Skin of body (tissue), 3 donors: ENCODE measurements at places on chromosomes 5 and 9. TPM values are rescaled to one million over a fixed set of nuclear protein-coding genes. Genes with fewer than 3 reads are reported as not detected.

The KLHL3 gene
- total RNA-seq = 6.2 TPM

The ZNF366 gene
- total RNA-seq = 1.1 TPM

The PLPP7 gene
- total RNA-seq = 4.6 TPM

The FCHO2 gene
- total RNA-seq = 32.4 TPM

The FXN gene
- total RNA-seq = 2.4 TPM

The PCDHGA10 gene
- total RNA-seq = 4.9 TPM

The GPR150 gene
- total RNA-seq = not detected

The CCIN gene
- 0.89 TPM for total RNA-seq

GRCh38 chr5:164324239-164324638, 818.8 kb downstream of the MAT2B start:
- DNase-seq = no peak

DNA sequence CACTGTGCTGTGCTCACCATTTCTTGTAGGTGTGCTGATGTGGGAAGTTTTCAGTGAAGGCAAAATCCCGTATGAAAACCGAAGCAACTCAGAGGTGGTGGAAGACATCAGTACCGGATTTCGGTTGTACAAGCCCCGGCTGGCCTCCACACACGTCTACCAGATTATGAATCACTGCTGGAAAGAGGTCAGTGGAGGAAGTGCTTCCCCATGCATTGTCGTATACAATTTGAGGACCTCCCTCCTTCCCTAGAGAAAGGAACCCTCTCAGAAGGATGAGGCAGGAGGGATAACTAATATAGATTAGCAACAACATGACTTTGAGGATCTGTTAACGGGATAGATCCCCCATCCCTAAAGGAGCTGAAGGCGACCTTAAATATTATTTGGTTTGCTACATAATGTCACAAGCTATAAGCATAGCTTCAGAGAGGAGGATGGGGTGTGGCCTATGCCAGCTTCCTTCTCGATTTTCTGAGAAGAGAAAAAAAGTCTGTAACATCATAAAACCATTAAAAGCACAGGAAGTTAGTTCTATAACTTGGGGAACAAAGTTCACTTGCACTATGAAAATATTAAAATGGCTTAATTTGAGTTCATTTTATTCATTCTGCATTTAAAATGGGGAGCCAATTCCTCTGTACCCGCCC, 17.0 kb upstream of the CYFIP2 start:
- DNase-seq = no peak

DNA sequence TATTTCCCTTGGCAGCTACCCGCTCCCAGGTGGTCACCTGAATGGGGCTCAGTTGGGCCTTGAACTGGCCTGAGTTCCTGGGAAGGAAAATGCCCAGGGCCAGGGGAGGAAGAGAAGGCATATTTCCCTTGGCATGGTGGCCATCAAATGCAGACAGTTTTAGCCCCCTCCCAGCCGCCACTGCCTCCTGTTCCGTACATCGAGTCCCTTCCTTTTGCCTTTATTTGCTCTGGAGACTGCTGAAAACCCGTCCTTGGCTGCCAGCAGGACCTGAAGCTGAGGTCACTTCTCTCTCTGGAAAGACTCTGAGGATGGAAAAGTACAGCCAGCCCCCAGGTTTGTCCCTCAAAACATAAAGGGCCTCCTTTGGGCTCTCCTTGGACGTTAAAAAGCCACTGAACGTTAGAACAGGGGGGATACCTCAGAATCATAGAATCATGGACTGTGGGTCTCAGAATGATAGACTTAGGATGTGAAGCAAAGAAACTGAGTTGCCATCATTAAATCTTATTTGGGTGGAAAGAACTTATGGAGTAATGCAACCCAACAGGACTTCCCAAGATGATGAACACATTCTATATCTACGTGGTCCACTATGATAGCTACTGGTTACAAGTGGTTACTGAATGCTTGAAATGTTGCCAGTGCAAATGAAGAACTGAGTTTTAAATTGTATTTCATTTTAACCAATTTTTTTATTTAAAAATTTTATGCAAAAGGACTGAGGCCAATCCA, 7.1 kb downstream of the SPARC start:
- DNase-seq = no peak

GRCh38 chr9:87236546-87236945, 261.1 kb upstream of the DAPK1 start:
- DNase-seq = no peak

DNA sequence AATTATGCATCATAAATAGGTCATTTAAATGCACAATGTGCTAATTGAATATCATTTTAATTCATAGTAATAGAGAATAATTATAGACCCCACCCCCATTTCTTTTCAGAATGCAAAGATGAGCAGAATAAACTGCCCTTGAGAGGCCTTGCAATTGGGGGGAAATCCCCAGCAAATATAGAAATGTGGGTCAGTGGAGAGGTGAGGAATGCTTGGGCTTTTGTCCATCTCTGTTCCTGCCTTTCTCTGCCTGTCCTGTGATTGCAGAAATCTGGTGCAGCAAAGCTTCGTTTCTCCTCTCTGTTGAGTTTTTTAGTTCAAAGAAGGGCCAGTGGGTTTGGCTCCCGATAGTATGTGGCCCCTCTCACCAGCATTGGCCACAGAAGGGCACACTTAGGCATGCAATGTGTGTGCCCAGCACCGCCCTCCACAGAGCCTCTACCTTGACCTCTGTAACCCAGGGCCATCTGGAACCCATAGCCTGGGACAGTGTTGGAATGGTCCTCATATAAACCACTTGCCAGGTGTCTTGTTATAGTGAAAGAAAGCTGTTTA, 164.2 kb downstream of the SEMA6A start:
- no peak for DNase-seq

DNA sequence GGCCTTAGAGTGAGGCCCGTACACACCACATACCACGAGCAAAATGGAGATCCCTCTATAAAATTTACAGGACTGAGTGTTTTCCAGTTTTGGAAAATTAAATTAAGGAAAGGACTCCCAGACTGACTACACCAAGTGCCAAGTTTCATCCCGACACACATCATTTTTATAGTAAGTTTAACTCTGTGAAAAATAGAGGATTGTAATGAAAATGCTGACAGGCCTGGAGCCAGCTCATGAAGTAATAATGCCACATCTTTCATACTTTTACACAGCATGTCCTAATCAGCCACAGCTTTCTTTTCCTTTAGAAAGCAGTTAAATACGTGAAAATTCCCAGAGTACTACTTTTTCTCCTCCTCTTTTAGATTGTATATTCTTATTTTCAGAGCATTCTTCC, 169.2 kb downstream of the SAXO1 start:
- DNase-seq = peak; percentile 76

GRCh38 chr5:136058039-136058971, 29.5 kb downstream of the TGFBI start:
- peak; percentile 96 for DNase-seq

- DNase-seq = no peak
Measured at GRCh38 chr9:122835313-122835731, 6.9 kb upstream of the PDCL start.

GRCh38 chr9:72557549-72557948, 36.1 kb downstream of the TMC1 start:
- DNase-seq = no peak

DNA sequence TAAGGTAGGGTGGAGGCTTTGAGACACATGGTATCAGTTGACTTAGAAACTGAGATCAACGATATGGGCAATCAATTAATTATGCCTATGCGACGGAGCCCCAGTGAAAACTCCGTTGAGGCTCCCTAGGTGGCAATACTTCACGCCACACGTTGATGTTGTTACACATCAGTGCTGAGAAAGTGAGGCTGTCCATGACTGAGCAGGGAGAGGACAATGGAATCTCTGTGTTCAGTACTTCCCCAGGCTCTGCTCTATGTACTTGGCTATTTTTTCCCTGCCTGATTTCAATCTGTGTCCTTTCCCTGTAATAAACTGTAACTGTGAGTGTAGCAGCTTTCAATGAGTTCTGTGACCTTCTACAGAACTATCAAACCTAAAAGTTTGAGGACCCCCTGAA, 211.7 kb downstream of the SNCAIP start:
- no peak for DNase-seq

GRCh38 chr5:175168882-175169507, 275.0 kb downstream of the DRD1 start:
- DNase-seq = no peak

DNA sequence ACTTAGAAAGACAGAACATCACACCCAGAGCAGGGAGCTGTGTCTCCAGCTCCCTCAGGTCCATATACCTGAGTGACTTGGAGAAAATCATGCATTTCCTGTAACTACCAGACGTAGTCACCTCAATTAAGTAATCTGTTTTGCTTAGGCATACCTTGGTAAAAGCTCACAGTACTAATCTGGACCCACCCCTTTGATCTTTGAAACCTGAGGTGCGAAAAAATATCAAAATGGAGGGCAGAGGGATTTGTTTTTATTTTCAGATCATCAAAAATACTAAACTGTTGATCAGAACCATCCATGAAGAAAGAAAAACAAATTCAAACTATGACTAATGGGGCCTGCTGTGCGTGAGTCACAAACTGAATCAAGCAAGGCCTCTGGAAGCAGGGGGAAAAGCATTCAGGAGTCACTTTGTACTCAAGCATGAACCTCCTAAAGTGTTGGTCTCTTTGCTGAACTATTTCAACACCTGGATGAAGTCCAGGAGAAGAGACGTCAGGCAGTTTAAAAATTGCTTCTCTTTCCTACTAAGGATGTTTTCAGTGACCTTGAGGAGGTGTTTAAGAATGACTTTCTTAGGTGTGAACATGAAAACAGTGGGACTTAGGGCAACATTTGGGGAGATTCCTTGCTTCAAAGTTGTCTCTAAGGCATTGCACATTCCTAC, 76.3 kb downstream of the MUSK start:
- DNase-seq = peak; percentile 41

GRCh38 chr5:64949331-64949730, 180.6 kb downstream of the CWC27 start:
- DNase-seq = no peak

GRCh38 chr5:120456006-120456405, 8.1 kb upstream of the PRR16 start:
- no peak for DNase-seq

GRCh38 chr5:158879993-158880392, 219.7 kb downstream of the EBF1 start:
- DNase-seq = no peak

GRCh38 chr5:132269635-132270334, 12.3 kb downstream of the PDLIM4 start:
- DNase-seq = no peak

DNA sequence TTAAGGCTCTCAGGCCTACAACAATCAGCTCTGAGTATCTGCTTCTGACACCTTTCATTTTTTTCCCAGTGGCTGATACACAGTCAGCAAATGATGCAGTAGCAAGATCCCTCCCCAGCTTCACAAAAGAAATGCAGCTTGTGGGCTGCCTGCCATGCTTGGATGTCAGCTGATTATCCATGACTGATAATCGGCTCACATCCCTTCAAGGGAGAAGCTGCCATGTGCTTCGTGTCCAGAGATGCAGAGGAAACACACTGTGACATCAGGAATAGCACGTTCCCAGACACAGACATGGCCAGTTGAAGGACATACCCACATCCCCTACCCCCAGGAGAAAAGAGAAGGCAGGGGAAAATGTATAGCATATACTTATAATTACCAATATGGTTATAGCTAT, 27.9 kb downstream of the TMEM215 start:
- DNase-seq = no peak

GRCh38 chr5:109152565-109152964, 257.2 kb downstream of the PJA2 start:
- no peak for DNase-seq

GRCh38 chr5:144040615-144041305, 129.7 kb downstream of the YIPF5 start:
- peak; percentile 68 for DNase-seq

GRCh38 chr5:123209502-123210027, 120.5 kb downstream of the PRDM6 start:
- DNase-seq = no peak

DNA sequence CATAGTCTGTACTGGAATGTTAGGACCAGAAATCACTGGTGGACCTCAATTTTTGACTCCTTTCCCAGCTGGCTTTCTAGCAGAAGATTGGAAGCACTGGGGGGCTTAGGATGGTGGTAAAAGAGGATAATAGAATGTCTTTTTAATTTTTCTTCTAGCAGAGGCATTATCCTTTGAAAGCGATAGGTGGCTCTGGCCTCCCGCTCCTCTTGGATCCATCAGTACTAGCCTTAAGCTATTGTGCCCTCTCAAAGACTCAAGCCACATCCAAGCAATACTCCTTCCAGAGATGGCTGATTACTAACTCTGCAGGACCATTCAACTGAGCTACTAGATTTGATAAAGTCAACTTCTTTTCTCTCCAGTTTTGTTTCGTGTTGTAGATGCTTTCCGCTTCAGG, 610.6 kb downstream of the CDH12 start:
- DNase-seq = no peak

DNA sequence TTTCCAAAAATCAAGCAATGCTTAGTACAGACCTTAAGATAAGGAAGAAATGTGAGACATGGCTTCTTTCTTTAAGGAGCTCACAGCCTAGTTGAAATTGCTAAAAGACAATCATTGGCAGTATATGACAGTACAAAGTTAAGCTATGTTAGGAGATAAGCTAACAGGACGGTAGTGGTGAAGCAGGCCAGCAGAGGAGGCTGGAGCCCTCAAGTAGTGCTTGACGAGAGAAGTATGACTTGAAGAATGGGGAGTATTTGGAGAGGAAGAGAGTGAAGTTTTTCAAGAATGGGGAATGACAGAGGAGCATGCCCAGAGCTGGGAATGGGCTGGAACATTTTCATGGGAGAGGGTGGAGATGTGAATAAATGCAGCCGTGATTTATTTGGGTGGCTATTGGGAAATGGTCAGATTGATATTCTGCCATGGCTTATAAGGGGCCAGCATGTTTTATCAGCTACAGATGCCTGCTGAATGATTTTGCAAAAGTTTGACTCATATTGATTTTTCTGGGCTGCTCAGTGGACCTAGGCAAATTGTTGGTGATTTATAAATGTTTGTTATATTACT, 43.7 kb downstream of the LURAP1L start:
- DNase-seq = peak; percentile 76

GRCh38 chr9:93100276-93100636, 4.2 kb downstream of the CARD19 start:
- no peak for DNase-seq
